NCI-H187 treated with DMSO at 0.1 percent for 48 hours (cell line): ENCODE measurements at places on chromosomes 16 and 17.

- DNase-seq = no peak
Measured at GRCh38 chr17:75704963-75705875, 16.0 kb upstream of the ITGB4 start.

DNA sequence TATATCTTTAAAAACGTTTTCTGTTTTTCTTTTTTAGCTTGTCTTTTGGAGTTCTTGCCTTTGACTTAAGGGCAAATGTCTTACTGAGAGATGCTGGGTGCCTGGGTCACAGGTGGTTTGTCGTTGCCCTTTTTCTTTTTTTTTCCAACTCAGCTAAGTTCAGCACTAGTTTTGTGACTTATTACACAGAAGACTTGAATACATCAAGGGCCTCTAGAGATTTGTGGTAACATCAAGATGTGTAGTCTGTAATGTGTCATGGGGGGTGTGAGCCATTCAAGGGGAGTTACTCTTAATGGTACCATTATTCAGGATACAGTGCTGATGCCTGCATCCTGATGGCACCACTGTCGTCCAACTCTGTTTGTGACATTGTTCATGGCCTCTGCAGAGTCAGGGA, 95.1 kb downstream of the PRKCA start:
- no peak for DNase-seq

- DNase-seq = no peak
Measured at GRCh38 chr17:80905586-80906230, 85.9 kb upstream of the CHMP6 start.

DNA sequence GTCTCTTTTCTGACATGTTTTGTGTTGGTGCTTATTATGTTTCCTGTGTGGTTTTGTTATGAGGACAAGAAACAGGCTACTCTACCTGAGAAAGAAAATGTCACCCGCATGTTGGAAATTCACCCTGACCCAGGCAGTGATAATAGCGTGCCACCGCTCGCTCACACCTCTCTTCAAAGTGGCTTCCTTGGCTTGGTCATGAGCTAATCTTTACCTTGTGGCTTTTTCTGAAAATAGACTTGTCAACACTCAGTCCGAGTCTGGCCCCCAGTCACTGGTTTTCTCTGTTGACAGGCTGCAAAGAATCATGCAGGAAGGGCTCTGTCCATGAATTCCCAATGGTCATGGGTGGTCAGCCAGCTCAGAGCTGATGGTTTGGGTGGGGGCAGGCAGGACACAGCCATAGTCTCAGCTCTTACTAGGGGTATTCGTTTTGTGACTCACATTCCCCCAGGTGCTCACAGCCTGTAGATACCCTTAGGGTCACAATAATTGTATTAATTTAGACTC, 121.3 kb upstream of the CACNG5 start:
- DNase-seq = no peak

DNA sequence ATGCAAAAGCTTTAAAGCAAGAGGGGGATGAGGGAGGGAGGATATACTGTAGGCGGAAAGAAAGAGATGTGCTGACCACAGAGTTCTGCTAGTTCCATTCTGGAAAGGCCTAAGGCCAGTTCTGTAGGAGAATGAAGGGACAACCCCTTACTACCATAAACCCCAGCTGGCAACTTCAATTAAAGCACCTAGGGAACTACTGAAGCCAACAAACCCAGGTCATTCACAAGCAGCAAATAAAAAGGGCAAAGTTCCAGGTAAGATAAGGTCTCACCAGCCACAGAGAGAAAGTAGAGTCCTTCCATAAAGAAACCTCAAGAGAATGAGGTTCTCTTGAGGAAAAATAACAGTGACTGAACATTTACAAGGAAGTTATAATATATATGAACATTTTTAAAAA, 12.8 kb downstream of the TERF2 start:
- no peak for DNase-seq

GRCh38 chr16:10665166-10665565, 29.6 kb downstream of the TEKT5 start:
- DNase-seq = no peak

DNA sequence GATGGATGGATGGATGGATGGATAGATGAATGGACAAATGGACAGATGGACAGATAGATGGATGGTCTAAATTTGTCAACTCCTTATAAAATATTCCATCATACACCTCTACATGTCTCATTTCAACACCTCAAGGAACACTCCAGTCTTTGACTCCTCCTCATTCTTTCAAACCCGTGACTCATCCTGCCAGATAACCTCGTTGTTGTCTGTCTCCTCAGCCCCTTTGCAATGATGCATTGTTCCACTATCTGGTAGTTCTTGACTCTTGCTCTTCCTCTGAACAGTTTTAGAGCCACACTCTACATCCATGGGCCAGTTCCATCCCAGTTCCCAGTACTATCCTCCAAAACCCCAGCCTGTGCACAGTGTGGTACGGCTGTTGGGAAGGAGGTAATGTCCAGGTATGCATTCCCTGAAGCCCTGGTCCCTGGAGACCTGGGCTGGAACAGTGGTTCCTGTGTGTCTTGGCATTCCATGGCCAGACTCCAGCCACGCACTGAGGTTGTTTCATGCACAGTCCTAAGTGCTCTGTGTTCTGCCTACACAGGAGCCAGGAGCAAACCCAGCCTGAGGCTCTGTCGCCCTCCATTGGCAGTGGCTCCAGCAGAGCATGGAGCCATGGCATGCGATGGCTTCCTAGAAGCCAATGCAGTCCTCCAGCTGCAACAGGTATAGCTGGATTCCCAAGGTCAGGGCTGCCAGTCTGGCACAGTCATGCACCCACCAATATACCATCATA, 105.7 kb downstream of the C17orf67 start:
- no peak for DNase-seq

DNA sequence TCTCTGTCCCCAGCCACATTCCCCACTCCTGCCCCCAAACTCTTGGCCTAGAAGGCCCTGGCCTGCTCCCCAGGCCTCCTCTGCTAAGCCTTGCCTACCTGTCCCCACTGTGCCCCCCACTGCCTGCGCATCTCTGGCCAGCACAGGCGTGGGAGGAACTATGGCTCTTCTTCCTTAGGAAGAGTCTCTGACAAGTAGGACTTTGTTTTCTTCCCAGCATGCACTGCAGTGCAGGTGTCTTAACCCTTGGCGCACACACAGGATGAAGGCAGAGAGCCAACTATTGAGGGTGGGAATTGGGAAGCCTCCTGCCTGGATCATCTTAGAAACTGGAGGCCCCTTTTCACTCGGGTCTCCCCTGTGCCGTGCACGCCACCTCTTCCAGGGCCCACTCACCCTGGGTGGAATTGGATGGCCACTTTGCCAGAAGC, 3.6 kb downstream of the AMDHD2 start:
- no peak for DNase-seq

- no peak for DNase-seq
Measured at GRCh38 chr17:77701996-77702395, 256.5 kb upstream of the TNRC6C start.

DNA sequence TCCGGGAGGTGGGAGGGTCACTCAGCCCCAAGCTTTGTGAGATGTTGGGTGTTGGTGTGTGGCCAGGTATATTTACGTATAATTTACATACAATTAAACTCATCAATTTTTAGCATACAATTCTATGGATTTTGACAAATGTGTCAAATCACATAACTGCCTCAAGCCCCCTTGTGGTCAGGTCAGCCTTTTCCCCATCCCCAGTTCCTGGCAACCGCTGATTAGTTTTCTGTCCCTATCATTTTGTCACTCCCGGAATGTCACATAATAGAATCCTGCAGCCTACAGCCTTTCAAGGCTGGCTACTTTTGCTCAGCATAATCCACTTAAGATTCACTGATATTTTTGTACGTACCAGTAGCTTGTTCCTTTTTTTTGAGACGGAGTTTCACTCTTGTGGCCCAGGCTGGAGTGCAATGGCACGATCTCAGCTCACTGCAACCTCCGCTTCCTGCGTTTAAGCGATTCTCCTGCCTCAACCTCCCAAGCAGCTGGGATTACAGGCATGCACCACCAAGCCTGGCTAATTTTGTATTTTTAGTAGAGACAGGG, 19.3 kb upstream of the RAI1 start:
- no peak for DNase-seq

DNA sequence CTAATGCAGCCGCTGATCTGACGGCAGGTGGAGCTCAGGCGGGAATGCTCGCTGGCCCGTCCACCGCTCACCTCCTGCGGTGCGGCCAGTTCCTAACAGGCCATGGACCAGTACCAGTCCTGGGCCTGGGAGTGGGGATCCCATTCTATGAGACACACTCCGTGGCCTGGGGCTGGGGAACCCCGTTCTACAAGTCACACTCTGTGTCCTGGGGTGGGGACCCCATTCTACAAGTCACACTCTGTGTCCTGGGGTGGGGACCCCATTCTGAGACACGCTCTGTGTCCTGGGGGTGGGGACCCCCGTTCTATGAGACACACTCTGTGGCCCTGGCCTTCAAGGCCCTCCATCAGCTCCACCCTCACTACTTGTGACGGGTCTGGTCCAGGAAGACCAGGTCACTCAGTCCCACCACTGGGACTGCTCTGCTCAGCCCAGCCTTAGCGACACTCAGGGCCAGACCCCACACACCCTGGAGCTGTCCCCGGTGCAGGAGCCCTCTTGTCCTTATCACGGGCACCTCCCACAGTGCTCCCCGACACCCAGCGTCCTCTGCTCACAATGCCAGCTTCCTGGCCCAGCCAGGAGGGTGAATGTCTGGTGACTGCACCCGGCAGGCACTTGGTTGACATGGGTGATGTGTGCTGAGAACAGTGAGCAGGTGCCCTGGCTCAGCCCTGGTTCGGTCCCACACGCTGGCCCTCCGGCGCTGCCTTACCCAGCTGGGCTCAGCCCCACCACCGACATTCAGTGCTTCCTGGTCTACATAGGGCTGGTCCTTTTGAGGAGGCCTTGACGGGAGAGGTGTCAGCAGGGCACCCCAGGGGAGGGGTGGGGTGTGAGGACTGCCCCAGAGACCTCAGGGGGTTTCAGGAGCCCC, 89.1 kb downstream of the TBC1D16 start:
- DNase-seq = no peak

DNA sequence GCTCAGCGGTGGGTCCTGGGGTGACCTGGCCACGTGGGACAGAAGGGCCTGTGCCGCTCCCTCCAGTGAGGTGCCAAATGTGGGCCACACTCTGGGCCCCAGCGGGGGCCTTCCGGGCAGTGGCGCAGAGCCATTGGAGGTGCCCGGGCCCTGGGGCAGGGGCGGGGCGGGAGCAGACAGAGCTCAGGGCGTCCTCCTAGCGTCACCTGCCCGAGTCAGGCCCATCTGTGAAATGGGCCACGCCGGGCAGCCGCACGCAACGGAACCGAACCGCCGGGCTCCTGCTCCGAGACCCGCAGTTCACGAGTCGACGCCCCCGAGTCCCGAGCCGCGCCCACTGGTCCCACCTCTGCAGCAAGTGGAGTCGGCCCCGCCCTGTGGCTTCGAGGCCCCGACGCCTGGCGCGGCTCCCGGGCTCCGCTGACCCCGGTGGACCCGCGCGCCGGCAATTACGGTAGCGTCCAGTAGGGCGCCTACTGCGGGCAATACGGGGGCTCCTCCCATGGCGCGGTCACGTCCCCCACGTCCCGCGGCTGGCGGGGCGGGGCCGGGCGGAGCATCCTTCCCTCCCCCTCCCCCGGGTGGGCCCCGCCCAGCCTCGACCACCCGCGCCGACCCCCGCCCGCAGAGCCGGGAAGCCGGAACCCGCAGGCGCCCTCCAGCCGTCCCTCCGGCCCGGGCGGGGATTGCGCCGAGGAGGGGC, 1.9 kb downstream of the SLC16A3 start:
- no peak for DNase-seq

DNA sequence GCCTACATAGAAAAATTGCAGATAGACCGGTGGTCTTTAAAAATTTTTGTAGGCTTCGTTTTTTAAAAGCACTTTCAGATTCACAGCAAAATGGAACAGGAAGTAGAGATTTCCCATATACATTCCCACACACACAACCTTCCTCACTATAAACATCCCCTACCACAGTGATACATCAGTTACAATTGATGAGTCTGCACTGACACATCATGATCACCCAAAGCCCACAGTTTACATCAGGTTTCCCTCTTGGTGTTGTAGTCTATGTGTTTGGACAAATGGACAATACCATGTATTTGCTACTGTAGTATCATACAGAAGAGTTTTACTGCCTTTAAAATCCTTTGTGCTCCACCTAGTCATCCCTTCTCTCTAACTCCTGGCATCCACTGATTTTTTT, 113.9 kb upstream of the ADAMTS18 start:
- DNase-seq = no peak

- DNase-seq = no peak
Measured at GRCh38 chr17:44324092-44324570, 492 bp downstream of the SLC25A39 start.

DNA sequence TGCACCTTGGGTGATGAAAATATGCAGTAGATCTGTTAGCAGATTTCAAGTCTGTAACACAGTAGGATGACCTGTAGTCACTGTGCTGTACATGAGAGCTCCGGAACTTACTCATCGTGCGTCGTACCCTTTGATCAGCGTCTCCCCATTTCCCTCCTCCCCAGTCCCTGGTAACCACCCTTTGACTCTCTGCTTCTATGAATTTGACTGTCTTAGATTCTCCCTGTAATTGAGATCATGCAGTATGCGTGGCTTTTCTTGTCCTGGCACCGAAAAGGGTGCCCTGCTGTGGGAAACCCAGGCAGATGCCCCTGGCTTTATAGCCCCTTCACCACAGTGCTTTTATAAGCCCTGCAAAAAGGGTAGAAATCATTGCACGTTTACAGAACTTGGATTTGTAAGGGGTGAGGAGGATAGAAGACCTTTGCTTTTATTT, 20.5 kb downstream of the CLEC16A start:
- no peak for DNase-seq

DNA sequence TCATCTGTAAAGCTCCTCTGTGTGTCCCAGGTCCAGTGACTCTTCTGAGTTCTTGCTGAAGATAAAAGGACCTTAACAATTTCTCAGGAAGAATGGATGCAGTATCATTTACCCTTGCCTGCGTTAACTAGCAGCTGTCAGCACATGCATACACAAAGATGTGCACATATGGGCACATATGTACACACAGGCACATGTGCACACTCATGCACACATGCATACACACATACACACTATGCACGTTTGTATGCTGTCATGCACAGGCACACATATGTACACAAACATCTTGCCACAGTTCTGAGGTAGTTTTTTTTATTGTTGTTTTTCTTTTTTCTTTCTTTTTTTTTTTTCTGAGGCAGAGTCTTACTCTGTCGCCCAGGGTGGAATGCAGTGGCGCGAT, 24.9 kb downstream of the GP2 start:
- no peak for DNase-seq

- no peak for DNase-seq
Measured at GRCh38 chr17:28151001-28151400, 108.5 kb downstream of the NLK start.

- DNase-seq = no peak
Measured at GRCh38 chr17:76584427-76585032, 1.1 kb downstream of the ST6GALNAC2 start.
